ENCODE measurements at places on chromosomes 12 and 14.

DNA sequence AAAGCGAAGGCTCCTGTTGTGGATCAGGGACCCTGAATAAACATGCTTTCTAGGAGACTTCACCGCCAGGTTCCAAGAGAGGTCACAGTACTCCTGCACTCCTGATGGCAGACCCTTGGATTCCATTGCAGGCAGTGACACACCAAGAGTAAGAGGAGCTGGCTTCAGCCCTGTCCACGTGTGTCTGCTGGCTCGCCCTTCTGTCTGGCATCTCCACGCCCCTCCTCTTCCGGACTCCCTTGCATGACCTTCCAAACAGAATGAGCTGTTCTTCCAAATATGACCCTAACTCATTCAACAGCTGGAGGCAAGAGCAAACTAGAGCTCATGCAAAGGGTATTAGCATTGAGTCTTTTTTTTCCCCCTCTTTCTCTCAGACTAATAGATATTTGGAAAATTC lies 233.0 kb upstream of the PLEKHG7 start:
- DNase-seq: no peak

- DNase-seq: no peak
Measured at GRCh38 chr12:89733579-89734201, 25.1 kb upstream of the ATP2B1 start.

DNA sequence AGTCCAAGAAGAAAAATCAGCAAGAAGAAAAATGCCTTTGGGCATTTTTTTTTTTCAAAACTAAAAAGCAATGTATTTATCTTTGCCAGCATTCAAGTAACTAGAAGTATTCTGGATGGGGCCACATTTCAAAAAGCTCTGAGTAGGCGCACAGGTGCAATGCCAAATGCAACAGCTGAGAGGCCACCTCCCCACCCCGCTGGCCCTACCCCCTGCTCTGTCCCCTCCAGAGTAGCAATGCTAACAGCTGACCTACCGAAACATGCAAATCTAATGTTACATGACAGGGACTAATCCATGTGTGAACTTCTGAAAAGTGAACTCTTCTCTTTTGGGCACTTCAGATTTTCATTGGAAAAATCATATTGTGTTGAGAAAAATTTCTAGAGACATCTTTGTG lies 153.7 kb upstream of the SLC38A2 start:
- DNase-seq: no peak

- no peak for DNase-seq
Measured at GRCh38 chr12:122830517-122831214, 4.6 kb upstream of the HIP1R start.

GRCh38 chr12:52261208-52261484 lies 13.3 kb upstream of the KRT86 start:
- no peak for DNase-seq

GRCh38 chr14:104235686-104236085 lies 97.3 kb downstream of the KIF26A start:
- DNase-seq: no peak

- DNase-seq: no peak
Measured at GRCh38 chr12:42958291-42958674, 368.7 kb upstream of the PRICKLE1 start.

DNA sequence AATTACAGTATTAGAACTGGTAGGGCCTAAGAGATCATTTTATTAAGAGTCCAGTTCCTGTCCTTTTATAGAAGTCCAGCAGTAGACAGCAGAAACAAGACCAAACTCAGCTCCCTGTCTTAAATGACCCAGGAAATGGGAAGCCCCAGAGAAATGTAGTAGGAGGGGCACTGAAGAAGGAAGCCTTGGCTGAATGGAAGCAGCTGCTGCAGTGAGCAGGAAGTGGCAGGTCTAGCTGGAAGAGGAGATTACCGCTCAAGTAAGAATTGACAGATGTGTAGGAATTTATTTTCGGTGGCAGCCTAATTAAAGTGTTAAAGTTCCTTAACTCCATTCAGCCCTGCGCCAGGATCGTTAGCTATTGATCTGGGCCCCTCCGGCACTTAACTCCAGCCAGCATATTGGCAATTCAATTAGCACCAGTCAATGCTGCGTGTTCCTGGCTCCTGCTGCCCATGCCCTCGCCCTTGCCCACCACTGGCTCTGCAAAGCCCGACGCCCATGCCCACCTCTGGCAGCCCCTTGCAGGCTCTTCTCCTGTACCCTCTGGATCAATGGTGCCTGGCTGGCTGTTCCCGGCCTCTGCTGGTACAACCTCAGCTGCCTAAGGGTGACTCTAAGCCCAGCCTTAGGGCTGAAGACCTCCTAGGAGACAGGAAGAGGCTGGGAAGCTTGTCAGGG lies 21.1 kb downstream of the ZFHX2 start:
- no peak for DNase-seq

DNA sequence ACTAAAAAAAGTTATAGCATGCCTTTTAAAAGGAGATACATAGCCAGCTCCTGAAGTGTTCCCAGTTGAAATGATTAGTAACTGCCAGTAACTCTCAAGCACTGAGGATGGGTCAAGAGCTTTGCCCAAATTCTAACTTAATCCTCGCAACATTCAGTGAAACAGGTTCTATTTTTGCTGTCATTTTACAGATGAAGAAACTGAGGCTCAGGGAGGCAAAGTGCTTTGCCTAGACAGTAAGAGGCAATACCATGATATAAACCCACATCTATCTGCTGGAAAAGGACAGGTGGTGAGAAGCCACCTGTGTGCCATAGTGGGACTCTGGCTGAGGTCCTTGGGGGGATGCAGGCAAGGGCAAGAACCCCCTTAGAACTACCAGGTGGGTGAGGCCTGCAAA lies 8.8 kb downstream of the TESC start:
- DNase-seq: no peak

DNA sequence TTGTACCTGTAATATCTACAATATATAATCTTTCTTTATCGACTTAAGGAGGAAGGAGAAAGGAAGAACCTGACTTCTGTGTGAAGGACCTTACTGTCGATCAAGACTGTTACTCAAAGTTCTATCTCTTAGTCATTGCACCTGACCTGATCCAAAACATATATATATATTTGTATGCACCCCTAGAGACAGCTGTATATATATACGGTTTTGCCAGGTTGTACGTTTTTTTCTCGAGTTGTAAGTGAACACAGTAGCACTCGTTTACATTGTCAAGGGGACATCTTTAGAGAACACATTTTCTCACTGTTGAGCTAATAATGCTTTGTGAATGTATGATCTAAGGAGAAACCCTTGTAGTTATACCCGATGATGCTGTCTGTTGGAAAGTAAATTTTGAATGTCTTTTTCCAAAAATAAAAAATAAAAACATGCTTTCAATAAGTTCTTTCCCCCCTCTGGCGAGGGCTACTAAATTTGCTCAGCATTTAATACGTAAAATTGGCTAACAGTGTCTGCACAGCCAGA lies 536 bp upstream of the SLC35E3 start:
- no peak for DNase-seq

- DNase-seq: no peak
Measured at GRCh38 chr14:70995211-70995610, 88.0 kb downstream of the PCNX1 start.

GRCh38 chr12:40314927-40315326 lies 90.1 kb downstream of the LRRK2 start:
- no peak for DNase-seq

- DNase-seq: no peak
Measured at GRCh38 chr14:89746654-89747053, 207.9 kb downstream of the EFCAB11 start.

DNA sequence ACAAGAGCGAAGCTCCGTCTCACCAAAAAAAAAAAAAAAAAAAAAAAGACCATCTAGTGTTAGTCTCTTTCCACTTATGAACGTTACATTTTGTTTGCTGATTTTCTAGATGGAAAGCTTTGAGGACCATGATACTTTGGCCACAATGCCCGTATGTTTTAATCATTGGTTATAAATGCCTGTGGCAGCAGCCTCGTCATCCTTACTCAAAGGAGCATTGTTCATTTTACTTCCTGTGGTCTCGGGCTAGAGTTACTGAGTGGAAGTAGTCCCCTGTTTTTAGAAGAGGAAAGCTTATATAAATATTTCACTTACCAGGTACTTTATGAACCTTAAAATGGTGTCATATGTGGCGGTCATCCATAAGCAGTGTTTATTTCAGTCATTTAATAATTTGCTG lies 359.9 kb downstream of the AEBP2 start:
- no peak for DNase-seq

GRCh38 chr14:90880282-90880681 lies 64.1 kb upstream of the TTC7B start:
- no peak for DNase-seq

DNA sequence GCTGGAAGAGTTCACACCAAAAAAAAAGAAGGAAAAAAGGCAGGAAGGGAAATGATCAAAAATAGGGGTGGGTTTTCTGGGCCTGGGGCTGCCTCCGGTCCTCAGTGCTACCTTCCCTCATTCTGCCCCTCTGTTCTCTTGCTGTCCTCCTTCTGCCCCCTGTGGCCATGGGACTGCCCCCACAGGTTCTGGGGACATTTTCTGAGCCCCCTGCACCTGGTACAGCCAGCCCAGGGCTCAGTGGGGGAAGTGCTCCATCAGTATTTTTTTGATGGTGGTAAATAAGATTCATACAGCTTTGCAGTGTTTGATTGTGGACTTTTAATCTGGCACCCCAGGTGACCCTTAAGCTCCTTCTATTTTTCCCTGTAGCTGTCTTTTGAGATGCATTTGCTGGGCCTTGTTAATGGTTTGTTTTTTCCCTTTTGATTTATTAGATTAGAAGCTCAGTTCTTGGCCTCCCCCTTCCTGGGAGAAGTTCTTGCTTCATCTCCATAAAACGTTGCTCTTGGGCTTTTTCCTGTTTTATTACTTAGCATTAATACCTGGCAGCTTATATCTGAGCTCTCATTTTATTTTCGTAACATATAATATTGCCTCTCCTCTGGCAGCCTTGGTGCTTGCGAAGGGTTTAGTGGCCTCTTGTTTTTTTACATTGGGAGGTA lies 43.1 kb downstream of the CHST11 start:
- DNase-seq: no peak

- no peak for DNase-seq
Measured at GRCh38 chr12:111256629-111257434, 112.1 kb downstream of the PHETA1 start.

DNA sequence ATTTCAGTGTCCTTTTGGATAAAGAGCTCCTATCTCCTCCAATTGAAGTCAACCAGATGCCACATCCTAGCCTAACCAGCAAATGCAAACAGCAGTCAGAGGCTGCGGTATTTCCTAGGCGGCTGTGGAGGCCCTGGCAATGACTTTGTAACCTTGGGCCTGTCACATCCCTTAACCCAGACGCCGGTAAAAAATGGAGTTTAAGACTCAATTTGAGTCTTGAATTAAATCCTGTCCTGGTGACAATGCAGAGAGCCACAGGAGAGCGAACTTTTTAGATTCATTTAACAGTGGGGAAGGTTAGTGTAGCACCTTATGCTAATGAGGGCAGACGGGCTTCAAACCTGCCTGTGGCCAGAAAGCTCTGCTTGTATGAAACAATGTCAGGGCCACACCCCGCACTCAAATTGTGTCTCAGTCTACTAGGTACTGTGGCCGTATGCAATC lies 1.3 kb downstream of the C12orf75 start:
- DNase-seq: no peak

GRCh38 chr12:124509676-124510300 lies 57.6 kb downstream of the NCOR2 start:
- no peak for DNase-seq

DNA sequence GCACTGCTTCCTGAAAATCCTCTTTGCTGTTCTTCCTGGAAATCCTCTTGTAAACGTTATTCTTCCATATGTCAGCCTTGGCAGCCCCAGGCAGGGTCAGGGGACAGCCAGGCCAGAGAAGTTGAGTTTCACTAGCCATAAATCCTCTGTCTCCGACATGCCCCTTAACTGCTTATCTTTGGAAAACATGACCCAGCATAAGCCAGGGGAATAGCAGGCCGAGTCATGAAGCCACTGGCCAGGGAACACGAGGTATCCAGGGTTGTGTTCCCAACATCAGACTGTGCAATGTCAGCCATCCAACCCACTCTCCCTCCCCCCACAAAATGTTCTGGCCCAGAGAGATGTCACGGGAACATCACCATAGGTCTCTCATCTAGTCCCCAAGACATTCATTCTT lies 453.9 kb downstream of the MED13L start:
- no peak for DNase-seq

DNA sequence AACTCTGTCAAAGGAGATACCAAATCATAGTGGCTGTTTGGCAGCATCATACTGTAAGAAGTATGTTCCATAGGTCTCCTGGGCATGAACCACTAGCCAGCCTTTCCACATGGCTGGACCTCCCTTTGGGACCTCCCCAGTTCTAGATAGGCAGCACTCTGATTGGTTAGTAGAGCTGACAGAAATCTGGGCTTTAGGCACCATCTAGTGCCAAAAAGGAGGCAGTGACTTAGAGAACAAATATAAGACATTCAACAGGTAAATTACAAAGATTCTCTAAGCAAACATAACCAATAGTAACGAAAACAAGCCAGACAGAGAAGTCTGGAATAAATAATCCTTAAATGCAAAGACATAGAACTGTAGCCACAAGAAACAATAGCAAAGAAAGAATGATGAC lies 148.0 kb upstream of the PDE3A start:
- no peak for DNase-seq

DNA sequence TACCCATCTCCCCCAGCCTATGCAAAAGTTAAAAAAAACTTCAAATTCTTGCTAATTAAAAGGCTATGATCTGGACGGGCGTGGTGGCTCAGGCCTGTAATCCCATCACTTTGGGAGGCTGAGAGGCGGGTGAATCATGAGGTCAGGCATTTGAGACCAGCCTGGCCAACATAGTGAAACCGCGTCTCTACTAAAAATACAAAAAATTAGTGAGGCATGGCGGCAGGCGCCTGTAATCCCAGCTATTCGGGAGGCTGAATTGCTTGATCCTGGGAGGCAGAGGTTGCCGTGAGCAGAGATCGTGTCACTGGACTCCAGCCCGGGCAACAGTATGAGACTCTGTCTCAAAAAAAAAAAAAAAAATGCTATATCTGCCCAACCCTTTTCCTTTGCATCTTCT lies 925.4 kb downstream of the GALC start:
- DNase-seq: no peak

GRCh38 chr14:91405724-91406435 lies 11.7 kb downstream of the CCDC88C start:
- DNase-seq: no peak

DNA sequence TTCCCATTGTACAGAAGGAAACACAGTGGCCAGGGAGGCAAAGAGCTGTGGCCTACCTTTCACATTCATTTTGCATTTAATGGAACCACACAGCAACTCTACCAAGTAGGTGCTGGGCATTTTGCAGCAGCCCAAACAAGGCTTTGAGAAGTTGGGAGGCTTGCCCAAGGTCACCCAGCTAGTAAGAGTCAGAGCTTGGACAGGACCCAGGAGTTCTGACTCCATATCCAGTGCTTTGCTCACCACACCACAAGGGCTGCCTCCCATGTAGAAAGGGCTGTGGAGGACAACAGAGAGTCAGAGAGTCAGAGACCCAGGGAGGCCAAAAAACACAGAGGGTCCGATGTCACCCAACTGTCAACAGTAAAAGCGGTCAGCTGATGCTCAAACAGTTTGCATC lies 400.2 kb downstream of the BCL11B start:
- no peak for DNase-seq

GRCh38 chr14:75435473-75435872 lies 7.7 kb downstream of the JDP2 start:
- DNase-seq: no peak

- DNase-seq: no peak
Measured at GRCh38 chr12:92080911-92081285, 64.7 kb downstream of the BTG1 start.
